NCI-H1105 treated with DMSO at 0.1 percent for 48 hours (cell line): ENCODE measurements at places on chromosomes 2 and 18.

DNA sequence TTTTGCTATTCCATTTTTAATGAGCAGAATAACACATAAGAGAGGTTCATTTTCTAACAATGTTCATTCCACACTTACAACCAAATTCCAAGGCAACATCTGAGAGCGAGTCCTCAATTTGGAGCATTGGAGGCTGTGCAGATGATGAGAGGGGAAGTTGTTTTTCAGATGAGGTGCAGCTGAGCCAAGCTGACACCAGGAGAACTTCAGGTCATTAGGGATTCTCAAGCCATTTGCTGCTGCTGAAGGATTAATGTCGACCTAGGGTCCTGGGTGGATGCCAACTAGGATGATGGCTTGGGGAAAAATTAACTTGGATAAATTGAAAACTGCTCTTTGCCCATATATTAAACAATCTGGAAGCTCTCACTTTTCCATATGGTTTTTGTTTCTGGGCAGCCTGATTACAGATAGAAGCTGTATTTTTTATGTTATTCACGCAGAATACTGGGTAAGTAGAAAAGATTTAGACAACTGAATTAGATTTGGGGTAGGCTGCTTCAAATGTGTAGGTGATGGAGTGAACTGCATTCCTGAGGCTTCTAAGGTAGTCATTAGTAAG is 206.4 kb upstream of the SLC39A10 start:
- peak; percentile 12 for DNase-seq

- DNase-seq, result no peak
Measured at GRCh38 chr2:61693744-61694143, 155.6 kb upstream of the XPO1 start.

DNA sequence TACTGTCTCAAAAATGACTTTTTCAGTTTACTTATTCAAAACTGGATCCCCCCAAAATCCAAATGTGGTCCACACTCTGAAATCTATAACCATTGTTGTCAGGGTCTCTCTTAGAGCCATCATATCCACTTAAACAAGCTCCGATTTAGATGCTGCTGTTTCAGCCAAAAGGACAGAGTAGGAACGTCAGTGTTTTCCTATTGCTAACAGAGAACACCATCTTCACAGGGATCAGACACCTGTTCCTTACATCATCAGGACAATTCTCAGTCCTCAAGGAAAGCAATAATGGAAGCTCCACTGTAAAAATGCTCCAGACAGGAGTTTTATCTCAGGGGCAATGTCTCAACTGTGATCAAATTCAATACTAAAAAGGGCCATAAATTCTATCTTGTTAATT is 155.4 kb downstream of the STK39 start:
- no peak for DNase-seq

DNA sequence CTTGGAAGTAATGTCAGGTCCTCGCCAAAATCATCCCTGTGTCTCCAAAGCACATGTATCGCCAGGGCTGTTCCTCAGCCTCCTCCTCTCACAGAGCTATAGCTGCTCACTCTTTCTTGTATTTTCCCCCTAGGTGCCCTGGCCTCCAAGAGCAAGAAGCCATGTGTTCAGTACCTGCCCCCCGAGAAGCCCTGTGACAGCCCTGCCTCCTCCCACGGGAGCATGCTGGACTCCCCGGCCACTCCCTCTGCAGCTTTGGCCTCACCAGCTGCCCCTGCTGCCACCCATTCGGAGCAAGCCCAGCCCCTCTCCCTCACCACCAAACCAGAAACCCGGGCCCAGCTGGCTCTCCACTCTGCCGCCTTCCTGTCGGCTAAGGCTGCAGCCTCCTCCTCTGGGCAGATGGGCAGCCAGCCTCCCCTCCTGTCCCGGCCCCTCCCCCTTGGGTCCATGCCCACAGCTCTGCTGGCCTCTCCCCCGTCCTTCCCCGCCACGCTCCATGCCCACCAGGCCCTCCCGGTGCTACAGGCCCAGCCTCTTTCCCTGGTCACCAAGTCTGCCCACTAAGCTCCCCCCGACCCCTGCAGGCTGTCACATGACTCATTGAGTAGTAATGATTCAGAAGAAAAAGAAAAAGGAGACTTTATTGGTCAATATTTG is 18.8 kb downstream of the TGOLN2 start:
- DNase-seq, result peak; percentile 59

DNA sequence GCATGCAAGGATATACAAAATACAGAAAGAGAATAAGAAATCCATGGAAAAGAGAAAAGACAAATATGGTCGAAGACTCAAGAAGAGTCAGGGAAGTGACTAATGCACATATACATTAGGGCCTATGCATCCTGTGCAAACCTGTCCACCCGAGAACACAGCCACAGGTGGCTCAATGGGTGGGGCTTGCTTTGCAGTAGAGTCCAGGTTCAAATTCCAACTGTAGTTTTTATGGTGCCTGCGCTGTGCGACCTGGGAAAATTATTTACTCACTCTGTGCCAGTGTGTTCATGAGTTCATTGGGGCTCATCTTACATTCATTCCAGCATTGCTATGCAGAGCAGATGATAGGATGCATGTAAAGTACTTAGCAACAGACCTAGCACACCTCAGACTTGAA is 244.7 kb downstream of the CTNNA2 start:
- DNase-seq, result no peak

DNA sequence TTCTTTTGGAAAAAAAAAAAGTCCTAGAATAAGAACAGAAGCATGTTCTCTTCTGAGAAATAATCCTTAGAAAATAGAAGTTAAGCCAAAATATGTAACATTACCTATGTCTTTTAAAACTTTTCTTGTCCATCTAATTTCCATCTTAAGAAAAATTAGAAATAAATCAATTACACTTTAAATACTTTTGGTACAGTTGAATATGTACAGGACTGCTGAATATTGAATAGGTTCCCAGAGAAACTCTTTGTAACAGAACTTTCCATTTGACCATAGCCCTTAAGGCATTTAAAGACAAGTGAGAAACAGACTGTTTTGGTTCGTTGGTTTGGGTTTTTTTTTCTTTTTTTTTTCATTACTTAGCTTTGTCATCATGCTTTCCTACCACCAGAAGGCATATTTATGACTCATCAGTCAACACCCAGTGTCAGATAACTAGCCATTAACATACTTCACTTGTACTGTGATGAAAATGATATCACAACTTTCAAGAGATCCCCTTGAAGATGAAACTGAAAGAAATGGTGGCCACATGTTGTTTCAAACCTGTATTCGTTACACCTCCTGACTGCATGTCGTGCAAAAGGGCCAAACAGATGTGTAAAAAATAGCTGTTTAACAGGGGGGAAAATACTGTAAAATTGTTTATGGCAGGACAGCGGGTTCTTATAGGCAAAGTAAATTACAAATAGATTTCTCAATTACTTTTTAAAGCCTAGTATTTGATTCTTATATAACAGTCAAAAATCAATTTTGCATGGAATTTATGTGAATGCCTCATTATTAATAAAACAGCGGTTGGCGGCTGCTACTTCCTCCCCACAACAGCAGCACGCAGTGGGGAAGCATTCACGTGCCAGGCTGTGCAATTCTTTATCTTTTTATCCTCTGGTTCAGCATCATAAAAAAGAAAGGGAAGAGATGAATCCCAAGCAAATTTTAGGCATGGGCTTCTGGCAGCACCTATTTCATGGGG is 280.7 kb upstream of the HNRNPA3 start:
- no peak for DNase-seq

DNA sequence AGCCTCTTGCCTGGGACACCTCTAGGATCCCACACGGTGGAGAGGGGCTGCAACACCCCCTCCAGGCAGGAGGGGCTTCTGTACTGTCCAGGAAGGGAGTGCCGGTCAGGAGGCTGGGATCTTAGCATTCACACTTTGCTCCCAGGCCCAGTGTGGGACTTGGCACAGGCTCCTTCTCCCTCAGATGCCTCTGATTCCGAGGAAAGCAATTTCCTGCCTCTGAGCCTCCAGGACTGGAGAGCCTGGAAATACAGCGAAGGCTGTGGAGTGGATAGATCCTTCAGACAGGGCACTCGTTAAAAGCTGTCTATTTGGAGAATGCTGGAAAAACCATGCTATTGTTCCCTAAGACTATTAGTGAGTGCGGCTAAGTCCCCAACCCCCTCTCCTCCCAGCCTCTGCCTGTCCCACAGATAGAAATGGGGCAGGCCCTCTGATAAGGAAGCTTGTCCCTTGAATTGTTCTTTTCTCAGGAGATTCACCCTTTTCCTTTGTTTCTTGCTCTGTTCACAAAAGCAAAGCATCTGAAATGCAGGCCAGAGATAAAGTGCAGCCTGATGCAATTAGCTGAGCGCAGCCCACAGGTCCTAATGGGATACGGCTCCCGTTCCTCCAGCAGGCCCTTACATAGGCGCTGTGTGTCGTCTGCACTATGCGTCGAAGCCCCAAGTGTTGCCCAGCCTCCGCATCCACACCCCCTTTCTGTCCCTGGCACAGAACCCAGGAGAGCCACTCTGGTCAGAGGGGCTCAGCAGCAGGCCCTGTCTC is 252.2 kb downstream of the KLHL29 start:
- no peak for DNase-seq

DNA sequence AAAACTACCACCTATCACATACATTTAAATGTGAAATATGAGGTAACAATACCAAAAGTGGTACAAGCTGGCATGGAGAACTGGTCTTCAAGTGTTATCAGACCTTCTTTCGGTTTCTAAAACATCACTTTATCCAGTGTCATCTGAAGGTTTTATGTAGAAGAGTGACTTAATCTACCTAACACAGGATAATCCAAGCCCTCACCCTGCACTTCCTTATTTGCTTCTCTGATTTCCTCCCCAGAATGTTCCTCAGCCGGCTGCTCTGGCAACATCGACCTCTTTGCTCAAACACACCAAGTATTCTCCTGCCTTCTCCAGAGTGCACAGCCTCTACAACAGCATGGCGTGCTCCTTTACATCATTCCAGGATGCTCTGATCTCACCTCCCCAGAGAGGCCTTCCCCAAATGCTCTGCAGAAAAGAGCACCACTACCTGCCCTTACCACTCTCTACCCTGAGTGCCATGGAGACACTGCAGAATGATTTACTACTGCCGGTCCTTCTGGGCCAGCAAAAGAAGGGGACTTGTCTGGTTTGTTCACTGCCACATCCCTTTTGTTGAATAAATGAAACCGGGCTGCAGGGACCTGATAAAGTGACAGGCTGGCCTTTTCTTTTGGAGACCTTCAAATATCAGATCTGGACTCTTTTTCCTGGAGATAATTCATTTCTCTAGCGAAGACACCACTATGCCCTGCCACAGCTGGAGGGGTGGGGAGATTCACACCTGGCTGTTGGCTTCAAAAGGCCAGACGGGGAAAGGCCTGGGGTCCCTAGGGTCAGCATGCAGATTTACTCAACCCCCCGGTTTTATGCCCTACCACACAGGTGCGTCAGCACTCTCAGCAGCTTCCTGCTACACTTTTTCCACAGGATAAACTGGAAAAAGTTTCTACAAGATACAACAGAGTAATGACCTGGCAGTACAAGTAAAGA is 42.0 kb downstream of the TTR start:
- DNase-seq, result no peak

DNA sequence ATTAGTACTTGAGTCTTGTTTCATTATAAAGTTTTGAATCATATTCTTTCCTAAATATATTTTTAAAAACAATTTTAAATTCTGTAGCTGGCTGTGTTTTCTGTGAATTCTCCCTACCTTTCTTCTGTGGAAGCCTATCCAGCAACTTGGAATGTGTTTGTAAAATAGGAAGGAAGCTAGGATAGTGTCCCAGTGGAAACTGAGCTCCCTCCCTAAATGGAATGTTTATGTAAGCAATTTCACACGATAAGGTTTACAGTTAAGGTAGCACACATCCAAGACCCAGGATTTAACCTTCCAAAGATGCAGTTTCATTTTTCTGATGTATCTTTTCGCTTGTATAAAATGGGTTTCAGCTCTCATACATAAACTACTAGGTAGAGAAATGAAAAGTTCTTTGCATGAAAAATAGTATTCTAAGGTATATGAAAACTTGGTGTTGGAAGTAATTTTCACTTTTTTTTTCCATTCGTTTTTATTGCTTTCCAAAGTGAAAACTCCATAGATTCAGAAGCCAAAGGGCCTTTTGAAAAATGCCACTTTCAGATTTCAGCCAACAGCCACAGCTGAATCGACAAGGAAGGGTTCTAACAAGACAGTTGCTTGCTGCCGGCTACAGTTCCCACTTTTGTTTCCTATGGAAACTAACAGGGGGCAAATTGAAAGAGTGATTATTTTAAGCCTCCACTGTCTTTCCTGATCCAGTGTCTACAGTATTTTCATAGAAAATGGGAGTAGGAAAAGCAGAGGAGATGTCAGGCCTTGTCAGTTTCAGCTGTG is 405.1 kb upstream of the POU3F3 start:
- no peak for DNase-seq

DNA sequence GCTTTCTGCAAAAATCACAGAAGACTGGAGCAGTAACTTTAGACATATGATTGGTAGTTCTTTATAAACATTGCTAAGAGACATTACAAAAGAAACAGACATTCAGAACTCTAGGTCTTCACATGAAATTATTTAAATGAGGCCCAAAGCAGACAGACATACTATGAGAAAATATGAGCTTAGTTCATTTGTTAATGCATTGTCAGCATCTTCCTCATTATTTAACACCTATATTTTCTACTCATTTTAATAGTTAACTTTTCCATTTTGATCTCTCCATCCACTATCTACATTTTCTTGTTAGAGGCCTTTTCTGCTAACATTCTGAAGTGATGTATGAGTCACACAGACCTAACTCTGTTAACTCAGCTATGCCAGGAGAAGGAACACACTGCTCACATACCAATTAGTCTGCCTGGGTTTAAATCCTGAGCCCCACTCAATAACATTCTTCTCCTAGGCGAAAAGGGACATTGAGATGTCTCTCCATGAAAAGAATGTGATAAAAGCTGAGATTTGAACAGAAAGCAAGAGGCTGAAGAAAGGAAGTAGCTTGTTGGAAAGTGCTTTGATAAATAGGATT is 400.3 kb upstream of the PKDCC start:
- no peak for DNase-seq

DNA sequence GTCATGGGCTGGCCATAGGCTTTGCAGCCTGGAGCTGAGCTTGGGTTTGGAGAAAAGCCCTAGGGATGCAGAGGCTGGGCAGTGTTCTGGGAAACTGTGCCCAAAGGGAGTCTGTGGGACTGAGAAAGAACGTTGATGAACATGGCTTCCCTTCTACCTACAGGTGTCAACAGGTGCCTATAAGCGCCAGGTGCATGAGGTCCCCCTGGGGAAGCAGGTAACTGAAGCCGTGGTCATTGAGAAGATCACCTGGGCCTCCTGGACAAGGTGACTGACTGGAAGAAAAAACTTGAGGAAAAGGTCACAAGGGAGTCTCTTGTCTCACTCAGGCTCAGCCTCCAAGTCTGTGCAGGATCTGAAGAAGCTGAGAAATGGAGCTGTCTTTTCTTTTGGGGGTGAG is 83.4 kb downstream of the RTN4 start:
- DNase-seq, result no peak

DNA sequence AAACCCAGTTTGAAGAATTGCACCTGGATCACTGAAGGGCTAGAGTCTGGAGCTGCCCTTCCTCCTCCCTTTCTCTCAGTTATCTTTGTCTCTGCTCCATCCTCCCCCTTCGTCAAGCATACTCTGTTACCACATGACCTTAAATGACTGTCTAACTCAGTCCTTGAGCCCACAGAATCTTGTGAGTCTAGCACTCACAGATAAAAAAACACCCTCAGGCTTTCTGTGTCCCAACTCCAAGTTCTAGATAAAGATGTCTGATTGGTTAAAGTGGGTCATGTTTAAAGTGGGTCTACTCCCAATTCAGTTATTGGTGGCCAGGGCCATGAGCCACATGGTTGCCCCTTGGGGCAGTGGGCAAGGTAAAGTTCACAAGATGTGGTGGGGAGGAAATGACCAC is 53.5 kb upstream of the CYP1B1 start:
- DNase-seq, result no peak

- no peak for DNase-seq
Measured at GRCh38 chr2:85875350-85876050, 13.3 kb downstream of the ST3GAL5 start.

GRCh38 chr2:218262237-218262600 is 1.4 kb downstream of the GPBAR1 start:
- DNase-seq, result no peak
